ENCODE measurements at places on chromosomes 11 and 22. TPM values are rescaled to one million over a fixed set of nuclear protein-coding genes. Genes with fewer than 3 reads are reported as not detected.

TPH1 gene
- 0.53 TPM for total RNA-seq

CCDC188 gene
- total RNA-seq = not detected

C1QTNF4 gene
- total RNA-seq = 0.18 TPM

TCN1 gene
- total RNA-seq = not detected

ANO9 gene
- 25.3 TPM for total RNA-seq

DNA sequence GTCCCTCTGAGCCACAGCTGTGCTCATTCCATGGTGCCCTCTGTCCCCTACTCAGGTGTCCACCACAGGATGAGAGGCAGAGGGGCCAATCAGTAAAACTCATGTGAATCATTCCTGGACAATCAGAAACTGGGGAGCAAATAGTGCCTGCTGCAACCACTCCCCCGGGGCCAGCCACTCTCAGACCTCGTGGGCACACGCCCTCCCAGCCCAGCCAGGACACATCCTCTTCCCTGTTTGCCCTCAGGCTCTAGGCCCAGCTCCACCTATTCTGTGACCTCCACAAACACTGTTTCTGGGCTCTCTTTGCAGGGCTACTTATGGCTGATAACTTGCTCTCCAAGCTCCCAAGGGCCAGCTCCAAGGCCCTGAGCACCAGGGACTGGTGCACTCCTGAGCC is 14.0 kb upstream of the KCTD14 start:
- peaks cover 8% of the 10 kb centered on the region for H3K4me1 ChIP-seq
- no peaks in the 10 kb centered on the region for H3K27me3 ChIP-seq
- no peak overlapping the region for H3K4me3 ChIP-seq
- H3K27ac ChIP-seq = no peak overlapping the region
- no peaks in the 10 kb centered on the region for H3K36me3 ChIP-seq
- DNase-seq = no peak

- peaks cover 20% of the 10 kb centered on the region for H3K4me1 ChIP-seq
- H3K4me3 ChIP-seq = no peak overlapping the region
- H3K36me3 ChIP-seq = no peaks in the 10 kb centered on the region
Measured at GRCh38 chr22:37680191-37680851, 4.9 kb downstream of the LGALS1 start.

DNA sequence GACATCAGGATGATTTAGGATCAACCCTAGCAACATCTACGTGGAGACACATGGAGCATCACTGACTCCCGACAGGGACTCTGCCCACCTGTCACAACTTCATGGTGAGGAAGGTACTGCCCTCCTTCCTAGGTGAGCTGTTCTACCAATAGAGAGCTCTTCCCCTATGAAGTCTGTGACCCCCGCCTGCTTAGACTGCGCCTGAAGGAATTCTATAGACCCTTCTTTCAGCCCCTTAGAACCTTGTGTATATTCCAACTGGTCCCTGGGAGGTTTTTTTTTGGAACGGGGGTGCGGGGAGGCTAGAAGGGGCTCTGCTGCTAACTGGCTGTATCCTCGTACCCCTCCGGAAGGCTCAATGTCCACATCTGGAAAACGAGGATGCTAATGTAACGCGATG is 566 bp downstream of the INTS4 start:
- no peaks in the 10 kb centered on the region for H3K27me3 ChIP-seq
- peaks cover 25% of the 10 kb centered on the region for H3K4me1 ChIP-seq
- DNase-seq = no peak
- H3K27ac ChIP-seq = peak overlapping the region; percentile 78

- H3K4me1 ChIP-seq = no peaks in the 10 kb centered on the region
- no peaks in the 10 kb centered on the region for H3K27me3 ChIP-seq
- DNase-seq = no peak
- H3K36me3 ChIP-seq = no peaks in the 10 kb centered on the region
- no peak overlapping the region for H3K4me3 ChIP-seq
Measured at GRCh38 chr22:30598986-30599385, 7.3 kb upstream of the PES1 start.

DNA sequence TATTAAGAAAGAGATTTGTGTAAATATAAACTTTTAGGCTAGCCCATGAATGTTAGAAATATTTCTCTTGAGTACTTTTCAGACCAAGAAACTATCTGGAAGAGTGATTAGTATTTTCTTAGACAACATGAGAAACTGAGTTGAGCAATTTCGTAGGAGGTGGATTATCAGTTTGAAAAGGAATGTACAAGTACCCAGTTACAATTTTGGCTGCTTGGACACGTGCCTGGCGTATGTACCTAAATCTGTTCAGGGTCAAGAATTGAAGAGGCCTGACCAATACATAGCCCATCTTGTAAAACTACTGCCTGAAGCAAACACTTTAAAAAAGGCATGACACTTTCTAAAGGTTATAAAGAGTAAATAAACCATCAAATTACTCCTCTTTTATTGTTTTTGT is 71.1 kb downstream of the CCDC73 start:
- H3K4me1 ChIP-seq = no peaks in the 10 kb centered on the region
- no peaks in the 10 kb centered on the region for H3K27me3 ChIP-seq
- DNase-seq = no peak
- no peaks in the 10 kb centered on the region for H3K36me3 ChIP-seq
- no peak overlapping the region for H3K27ac ChIP-seq

DNA sequence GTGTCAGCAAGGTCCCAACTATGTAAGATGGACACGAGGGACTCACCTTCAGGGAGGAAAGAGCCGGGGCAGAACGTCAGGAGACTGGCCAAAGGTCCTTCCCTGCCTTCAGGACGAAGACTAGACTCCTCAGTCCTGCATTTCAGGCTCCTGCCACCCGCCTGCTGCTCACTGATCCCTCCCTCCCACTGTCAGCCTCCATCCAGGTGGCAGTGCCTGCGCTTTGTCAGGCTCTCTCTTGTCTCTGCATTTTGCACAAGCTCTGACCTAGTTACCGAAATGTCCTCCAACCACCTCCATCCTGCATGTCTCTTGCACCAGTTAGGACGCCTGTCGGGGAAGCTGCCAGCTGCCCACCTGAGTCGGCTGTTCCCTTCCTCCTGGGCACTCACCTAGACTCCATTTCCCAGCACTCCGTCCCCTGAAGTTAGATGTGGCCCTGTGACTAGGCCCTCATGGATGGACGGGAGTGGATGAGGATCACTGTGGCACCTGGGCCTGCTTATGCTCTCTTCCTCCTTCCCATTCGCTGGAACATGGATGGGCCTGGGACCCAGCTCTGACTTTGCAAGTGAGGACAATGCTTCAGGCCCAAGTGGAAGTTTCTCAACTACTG is 8.0 kb downstream of the B3GNT6 start:
- H3K4me1 ChIP-seq = peaks cover 12% of the 10 kb centered on the region
- H3K27ac ChIP-seq = no peak overlapping the region
- no peak for DNase-seq
- peaks cover 7% of the 10 kb centered on the region for H3K27me3 ChIP-seq
- H3K36me3 ChIP-seq = no peaks in the 10 kb centered on the region

- no peak for DNase-seq
- no peaks in the 10 kb centered on the region for H3K36me3 ChIP-seq
- H3K4me1 ChIP-seq = no peaks in the 10 kb centered on the region
- H3K27ac ChIP-seq = no peak overlapping the region
- H3K4me3 ChIP-seq = no peak overlapping the region
- H3K27me3 ChIP-seq = no peaks in the 10 kb centered on the region
Measured at GRCh38 chr11:40029391-40029790, 1430.1 kb downstream of the LRRC4C start.

- H3K27me3 ChIP-seq = no peaks in the 10 kb centered on the region
- H3K4me3 ChIP-seq = no peak overlapping the region
- no peak overlapping the region for H3K27ac ChIP-seq
Measured at GRCh38 chr11:93267383-93267782, 63.2 kb upstream of the DEUP1 start.

- no peaks in the 10 kb centered on the region for H3K36me3 ChIP-seq
- no peaks in the 10 kb centered on the region for H3K27me3 ChIP-seq
- DNase-seq = no peak
- H3K27ac ChIP-seq = no peak overlapping the region
- no peak overlapping the region for H3K4me3 ChIP-seq
Measured at GRCh38 chr11:125079151-125079877, 16.2 kb downstream of the SLC37A2 start.

- DNase-seq = no peak
- no peak overlapping the region for H3K27ac ChIP-seq
- H3K36me3 ChIP-seq = no peaks in the 10 kb centered on the region
- H3K4me3 ChIP-seq = no peak overlapping the region
Measured at GRCh38 chr22:40572976-40573375, 63.5 kb downstream of the MRTFA start.

- H3K27ac ChIP-seq = no peak overlapping the region
- DNase-seq = no peak
- no peaks in the 10 kb centered on the region for H3K4me1 ChIP-seq
- H3K27me3 ChIP-seq = no peaks in the 10 kb centered on the region
- H3K36me3 ChIP-seq = no peaks in the 10 kb centered on the region
Measured at GRCh38 chr11:20243974-20244373, 83.7 kb upstream of the DBX1 start.

- no peak for DNase-seq
- H3K36me3 ChIP-seq = no peaks in the 10 kb centered on the region
- H3K27me3 ChIP-seq = no peaks in the 10 kb centered on the region
- H3K4me3 ChIP-seq = no peak overlapping the region
- H3K4me1 ChIP-seq = no peaks in the 10 kb centered on the region
Measured at GRCh38 chr11:35947437-35947836, 3.6 kb downstream of the LDLRAD3 start.

GRCh38 chr11:45385423-45385822 is 99.3 kb upstream of the SYT13 start:
- H3K27ac ChIP-seq = no peak overlapping the region
- H3K27me3 ChIP-seq = no peaks in the 10 kb centered on the region
- DNase-seq = no peak
- no peak overlapping the region for H3K4me3 ChIP-seq
- H3K4me1 ChIP-seq = no peaks in the 10 kb centered on the region

DNA sequence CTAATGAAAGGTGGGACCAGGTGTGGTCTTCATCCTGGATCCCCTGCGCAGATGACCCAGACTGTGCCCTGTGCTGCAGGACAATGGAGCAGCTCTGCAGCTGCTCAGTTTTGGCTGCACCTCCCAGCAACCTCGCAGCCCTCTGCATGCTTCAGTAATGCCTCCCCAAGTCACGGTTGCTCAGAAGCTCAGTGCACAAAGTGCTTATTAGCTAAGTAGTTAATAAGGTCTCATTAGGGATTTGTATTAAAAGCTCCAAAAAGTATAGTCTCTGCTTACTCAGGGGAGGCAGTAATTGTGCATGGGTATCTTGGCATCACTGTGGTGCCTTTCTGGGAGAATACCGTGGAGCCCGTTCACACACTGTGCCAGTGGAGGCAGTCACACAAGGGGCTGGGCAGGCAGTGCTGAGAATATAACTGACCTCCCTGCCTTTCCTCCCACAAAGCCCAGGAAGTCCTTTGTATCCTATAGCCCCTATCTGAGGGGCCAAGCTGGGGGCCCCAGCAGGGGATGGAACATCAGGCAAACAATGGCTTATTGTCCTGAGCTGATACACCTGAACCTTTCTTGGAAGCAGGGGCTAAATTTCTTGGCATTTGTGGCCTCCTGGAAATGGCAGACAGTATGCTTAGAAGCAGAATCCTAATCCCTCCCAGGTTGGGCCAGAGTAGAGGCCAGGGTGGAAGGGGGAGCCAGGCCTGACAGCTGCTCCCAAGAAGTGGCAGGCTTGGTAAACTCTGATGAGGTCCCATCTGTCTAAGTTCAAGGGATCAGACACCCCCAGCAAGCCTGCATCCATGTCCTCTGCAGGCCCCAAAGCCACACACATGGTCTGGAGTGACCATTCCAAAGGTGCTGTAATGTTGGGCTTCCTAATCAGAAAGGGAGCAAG is 125.5 kb upstream of the PARVA start:
- no peak overlapping the region for H3K4me3 ChIP-seq
- DNase-seq = no peak
- H3K36me3 ChIP-seq = no peaks in the 10 kb centered on the region
- H3K27ac ChIP-seq = no peak overlapping the region

DNA sequence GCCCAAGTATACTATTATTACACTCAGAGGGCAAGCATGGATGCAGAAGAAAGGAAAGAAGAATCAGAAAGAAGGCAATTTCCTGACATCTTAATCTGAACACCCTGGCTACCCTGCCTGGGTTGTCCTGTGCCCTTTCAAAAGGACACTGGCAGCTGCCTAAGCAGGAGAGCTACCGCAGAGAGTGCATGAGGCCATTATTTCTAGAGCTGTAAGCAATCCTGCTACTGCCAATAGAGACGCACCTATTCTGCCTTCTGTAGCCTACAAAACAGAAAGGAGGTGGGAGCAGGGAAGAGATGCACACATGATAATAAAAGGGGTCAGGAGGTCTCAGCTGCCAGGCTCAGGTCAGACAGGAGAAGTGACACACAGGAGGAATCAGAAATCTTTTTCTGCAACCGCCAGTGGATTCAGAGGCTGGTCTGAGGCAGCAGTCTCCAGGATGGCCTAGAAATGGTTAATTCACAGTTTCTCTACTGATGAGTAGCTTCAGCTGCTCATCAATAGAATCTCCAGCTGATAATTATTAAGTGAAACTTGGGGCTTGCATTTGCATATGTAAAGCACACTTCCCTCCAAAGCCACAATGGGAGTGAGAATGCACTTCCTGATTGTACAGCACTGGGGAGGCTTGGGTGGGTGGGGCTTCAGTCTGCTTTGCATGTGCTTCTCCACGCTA is 253.9 kb downstream of the LARGE1 start:
- no peak overlapping the region for H3K27ac ChIP-seq
- H3K27me3 ChIP-seq = no peaks in the 10 kb centered on the region
- no peak for DNase-seq
- no peaks in the 10 kb centered on the region for H3K36me3 ChIP-seq

GRCh38 chr11:70536051-70536877 is 137.9 kb downstream of the CTTN start:
- H3K36me3 ChIP-seq = no peaks in the 10 kb centered on the region
- H3K27ac ChIP-seq = no peak overlapping the region
- H3K27me3 ChIP-seq = no peaks in the 10 kb centered on the region

GRCh38 chr11:80083531-80083951 is 642.7 kb upstream of the TENM4 start:
- no peaks in the 10 kb centered on the region for H3K27me3 ChIP-seq
- DNase-seq = no peak
- H3K27ac ChIP-seq = no peak overlapping the region
- no peaks in the 10 kb centered on the region for H3K36me3 ChIP-seq
- no peaks in the 10 kb centered on the region for H3K4me1 ChIP-seq

GRCh38 chr11:91653079-91653754 is 571.4 kb upstream of the FAT3 start:
- H3K27ac ChIP-seq = no peak overlapping the region
- H3K4me3 ChIP-seq = no peak overlapping the region

- H3K27me3 ChIP-seq = no peaks in the 10 kb centered on the region
- H3K4me3 ChIP-seq = no peak overlapping the region
- peaks cover 44% of the 10 kb centered on the region for H3K4me1 ChIP-seq
- DNase-seq = peak; percentile 73
- no peak overlapping the region for H3K27ac ChIP-seq
Measured at GRCh38 chr11:67648140-67648795, 2.3 kb downstream of the ACY3 start.

DNA sequence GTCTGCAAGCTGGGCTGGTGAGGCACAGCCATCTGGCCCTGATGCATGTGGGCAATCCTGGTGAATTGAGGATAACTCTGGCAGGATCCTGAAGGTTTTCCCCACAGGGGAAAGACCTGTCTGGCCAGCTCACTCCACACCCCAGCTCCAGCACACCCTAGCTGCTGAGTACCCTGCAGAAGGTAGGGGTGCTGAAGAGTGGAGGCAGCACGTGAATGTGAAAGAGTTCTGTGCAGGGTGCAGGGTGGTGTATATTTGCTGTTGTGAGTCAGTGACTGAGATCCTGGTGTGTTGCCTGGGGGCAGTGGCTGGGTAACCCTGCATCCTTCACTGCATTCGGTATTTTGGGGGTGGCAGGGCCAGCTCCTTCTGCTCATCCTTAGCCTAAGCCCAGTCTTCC is 22.4 kb downstream of the DGAT2 start:
- H3K27me3 ChIP-seq = no peaks in the 10 kb centered on the region
- no peaks in the 10 kb centered on the region for H3K4me1 ChIP-seq
- H3K27ac ChIP-seq = no peak overlapping the region
- no peak overlapping the region for H3K4me3 ChIP-seq
- DNase-seq = no peak

Data from CD8-positive, alpha-beta memory T cell (primary cell).